ENCODE measurements at places on chromosomes 11 and 22. TPM values are rescaled to one million over a fixed set of nuclear protein-coding genes. Genes with fewer than 3 reads are reported as not detected.

- DNase-seq, result no peak
These were observed 75.4 kb downstream of the MAML2 start for GRCh38 chr11:96267496-96268032.

GRCh38 chr22:24703101-24703500, 71.4 kb downstream of the PIWIL3 start:
- DNase-seq, result no peak

DNA sequence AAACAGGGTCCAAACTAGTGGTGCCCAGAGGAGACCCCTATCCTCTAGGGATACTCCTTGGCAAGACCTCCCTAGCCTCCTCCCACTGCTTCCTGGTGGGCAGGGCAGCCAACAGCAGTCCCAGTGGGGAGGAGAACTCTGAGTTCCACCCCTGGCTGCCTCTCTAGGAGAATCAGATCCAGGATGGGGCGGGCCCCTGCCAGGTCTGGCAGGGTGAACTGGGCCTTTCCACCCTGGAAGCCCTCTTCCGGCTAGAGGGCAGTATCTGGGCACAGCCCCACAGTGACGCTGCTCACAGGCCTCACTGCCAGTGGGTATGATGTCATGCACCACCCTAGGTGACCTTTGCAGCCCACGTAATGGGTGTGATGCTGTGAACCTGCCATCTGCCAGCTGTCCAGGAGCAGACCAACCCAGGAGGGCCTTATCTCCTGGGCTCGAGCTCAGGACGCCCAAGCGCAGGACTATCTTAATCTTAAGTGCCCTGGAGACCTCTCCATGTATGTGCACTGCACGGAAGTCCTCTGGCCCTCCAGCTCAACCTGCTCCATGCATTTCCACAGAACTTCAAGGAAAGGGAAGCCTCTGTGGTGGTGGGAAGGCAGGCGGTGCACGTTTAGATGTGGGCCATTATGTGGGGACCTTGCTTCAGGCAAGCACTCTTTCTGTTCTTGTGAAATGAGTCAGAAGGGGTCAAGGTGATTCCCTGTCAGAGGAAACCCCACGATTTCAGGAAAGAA, 31.8 kb upstream of the FCHSD2 start:
- DNase-seq, result no peak

DNA sequence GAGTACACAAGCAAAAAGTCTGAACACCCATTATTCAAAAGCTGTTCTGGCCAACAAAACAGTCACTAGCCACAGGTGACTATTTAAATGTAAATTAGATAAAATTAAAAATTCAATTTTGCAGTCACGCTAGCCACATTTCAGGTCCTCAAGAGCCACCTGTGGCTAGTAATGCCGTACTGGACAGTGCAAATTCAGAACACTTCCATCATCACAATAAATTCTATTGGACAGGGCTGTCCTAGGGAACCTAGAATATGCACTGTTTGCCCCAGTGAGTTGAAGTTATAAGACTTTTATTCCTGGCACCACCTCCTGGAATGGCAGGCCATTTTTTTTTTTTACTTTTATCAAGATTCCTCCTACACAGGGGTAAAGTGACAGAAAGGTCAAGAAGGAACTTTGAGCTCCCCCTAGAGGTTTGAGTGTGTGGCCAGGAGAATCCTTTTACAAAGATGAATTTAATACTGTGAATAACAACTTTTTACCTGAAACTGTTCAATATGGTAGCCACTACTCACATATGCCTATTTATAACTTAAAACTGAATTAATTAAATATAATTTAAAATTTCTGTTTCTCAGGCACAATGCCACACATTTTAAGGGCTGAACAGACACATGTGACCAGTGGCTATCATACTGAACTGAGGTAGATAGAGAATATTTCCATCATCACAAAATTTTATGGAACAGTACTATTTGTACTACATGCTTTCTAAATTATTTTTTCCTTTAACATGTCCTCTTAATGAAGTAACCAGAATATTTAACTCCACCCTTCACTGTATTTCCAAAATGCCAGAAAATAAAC, 6.5 kb downstream of the MSANTD2 start:
- no peak for DNase-seq

GRCh38 chr11:134999590-134999989, 587.5 kb upstream of the B3GAT1 start:
- no peak for DNase-seq

- no peak for DNase-seq
These were observed 63.8 kb upstream of the APOA1 start for GRCh38 chr11:116901211-116901610.

DNA sequence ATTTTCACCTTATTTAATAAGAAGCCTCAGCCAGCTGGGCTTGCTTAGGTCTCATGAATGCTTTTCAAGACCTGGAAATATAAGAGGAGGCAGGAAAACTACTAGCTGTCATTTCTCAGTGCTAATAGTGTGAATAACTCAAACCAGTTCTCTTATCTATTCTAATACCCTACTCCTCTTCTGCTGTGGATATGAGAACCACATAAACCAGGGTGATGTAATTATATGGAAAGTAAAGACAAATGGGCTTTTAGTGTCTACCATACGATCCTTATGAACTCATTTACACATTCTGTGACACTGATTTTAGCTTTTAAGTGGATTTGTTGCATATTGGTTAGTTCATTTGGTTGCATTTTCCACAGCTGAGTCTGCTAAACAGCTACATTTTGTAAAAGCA, 8.6 kb downstream of the PDGFD start:
- DNase-seq, result no peak

- DNase-seq, result no peak
These were observed 189.3 kb upstream of the MTMR2 start for GRCh38 chr11:96113193-96113681.

DNA sequence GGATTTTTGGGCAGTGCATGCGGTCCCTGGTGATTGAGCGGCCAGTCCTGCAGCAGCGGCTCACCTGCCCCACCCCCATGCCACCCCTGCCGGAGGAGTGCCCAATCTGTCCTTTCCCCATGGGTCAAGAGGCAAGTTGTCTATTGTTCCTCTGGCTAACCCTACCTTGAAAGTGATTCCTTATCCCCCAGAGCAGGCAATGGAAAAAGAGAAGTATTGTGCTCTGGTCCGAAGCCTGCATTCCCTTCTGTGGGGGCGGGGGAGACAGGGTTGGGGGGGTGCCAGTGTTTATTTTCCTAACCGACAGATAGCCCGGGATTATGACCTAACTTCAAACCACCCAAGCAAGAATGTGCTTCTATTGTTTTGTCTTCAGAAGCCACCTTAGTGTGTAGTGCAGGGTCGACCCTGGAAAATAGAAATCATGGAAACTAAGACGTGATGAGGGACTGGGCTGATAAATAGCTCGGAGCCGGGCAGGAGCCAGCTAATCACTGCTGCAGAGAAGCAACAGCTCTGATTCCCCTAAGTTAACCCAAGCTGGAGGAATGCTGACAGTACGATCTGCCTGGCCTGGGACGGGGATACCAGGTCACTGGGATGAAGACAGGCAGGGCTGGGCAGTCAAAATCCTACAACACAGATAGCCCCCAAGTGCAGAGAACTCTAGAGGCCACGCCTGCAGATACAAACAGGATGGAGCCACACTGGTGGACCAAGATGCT, 38.7 kb upstream of the ATXN10 start:
- no peak for DNase-seq

DNA sequence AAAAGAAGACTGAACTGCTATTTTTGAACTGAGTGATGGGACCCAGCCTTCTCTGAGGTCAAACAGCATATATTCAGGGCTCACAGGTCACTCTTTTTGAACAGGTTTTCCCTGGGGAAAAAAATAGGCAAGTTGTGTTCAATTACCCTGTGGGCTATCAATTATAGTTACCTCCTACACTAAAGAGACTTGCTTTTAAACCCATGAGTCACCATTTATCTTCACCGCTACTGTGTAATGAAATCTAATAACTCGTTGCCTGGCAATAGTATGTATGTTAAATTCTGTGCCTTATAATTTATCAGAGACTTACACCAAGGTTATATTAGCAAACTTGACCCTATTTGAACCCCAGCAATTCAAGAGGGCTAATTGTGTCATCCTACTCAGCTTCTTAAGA, 98.5 kb downstream of the CYP2R1 start:
- DNase-seq, result no peak

- no peak for DNase-seq
These were observed 1.5 kb upstream of the TOLLIP start for GRCh38 chr11:1310772-1311468.

GRCh38 chr11:61869708-61870451, 21.5 kb downstream of the FADS3 start:
- peak; percentile 72 for DNase-seq

- DNase-seq, result no peak
These were observed 379 bp upstream of the BRMS1 start for GRCh38 chr11:66345316-66345649.

GRCh38 chr11:16987205-16987568, 27.0 kb downstream of the PLEKHA7 start:
- DNase-seq, result no peak

- DNase-seq, result no peak
These were observed 2.3 kb downstream of the RASL10A start for GRCh38 chr22:29313126-29313575.

DNA sequence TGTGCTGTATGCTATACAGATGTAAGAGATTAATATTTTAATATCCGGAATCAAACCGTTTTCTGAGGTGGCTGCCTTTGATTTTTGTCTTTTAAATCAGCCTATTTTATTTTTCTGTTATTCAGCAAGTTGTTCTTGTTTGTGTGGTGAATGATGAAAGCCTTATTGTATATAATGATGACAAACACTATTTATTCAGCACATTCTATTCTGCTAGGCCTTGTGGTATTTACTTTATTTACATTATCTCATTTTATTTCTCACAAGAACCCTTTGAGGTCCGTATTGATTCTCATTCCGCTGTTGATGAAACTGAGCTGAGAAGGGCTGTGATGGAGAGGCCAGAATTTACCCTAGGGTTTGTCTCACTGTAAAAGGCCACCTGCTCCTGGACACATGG, 40.5 kb downstream of the KREMEN1 start:
- DNase-seq, result no peak

DNA sequence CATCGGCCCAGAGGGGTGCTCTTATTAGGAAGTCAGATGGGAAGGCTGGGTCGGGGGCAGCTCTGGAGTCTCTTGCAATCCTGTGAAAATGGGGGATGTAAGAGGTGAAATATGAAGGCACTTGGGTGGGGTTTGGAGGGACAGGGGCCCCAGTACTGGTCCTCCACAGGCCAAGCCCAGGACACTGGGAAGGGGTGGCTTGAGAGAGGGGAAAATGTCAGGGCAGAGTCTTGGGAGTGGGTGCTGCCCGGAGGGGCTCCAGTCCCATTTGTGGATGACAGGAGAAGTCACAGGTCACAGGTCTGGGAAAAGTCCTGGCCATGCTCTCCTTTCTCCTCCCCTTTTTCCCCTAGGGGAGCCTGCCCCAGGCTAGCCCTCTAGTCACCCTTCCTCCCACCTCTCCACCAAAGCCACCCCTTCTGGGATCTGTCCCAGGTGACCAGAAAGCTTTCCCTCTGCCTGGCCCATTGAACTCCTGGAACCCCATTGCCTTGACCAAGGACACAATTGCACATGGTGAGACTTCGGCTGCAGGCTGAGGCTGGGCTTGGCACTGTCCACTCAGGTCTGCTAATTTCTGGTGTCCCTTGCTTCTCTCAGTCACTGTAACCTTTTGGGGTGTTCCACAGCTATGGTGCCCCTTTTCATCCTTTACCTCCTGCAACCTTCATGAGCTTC, 1465.0 kb downstream of the TBC1D22A start:
- no peak for DNase-seq

DNA sequence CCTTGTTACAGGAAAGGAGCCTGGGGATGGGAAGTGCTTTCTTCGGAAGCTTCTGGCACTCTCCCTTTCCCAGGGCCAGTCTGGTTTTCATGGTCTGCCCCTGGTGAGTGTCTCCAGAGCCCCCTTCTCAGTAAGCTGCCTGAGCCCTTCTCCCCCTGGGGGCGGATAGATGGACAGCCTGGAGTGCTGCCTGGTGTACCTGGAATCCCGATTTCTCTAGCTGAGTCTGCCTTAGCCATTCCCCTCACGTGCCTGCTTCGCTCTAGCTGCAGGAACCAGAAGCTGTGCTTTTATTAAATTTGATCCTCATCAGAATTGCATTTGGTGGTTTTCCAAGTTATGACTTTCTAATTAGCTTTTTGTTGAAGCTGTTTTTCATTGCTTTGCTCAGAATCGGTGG, 152.9 kb upstream of the NAV2 start:
- no peak for DNase-seq

GRCh38 chr11:11764423-11764803, 77.4 kb upstream of the USP47 start:
- no peak for DNase-seq

DNA sequence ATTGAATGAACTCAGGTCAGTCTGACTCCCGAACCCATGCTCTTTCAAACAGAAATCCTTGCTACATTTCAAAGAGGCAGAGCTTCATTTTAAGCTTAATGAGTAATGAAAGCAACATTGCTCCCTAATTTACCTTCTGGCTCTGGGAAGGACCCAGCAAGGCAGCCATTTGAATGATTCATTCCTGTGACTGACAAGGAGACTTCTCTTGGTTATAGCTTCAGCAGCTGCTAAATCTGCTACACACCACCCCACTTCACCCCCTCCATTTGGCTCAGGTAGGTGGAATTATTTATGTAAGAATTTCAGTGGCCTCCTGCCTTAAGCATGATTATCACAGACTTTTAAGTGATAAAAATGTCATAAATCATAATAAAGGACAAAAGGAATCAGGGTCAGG, 117.7 kb downstream of the KCNC1 start:
- no peak for DNase-seq

DNA sequence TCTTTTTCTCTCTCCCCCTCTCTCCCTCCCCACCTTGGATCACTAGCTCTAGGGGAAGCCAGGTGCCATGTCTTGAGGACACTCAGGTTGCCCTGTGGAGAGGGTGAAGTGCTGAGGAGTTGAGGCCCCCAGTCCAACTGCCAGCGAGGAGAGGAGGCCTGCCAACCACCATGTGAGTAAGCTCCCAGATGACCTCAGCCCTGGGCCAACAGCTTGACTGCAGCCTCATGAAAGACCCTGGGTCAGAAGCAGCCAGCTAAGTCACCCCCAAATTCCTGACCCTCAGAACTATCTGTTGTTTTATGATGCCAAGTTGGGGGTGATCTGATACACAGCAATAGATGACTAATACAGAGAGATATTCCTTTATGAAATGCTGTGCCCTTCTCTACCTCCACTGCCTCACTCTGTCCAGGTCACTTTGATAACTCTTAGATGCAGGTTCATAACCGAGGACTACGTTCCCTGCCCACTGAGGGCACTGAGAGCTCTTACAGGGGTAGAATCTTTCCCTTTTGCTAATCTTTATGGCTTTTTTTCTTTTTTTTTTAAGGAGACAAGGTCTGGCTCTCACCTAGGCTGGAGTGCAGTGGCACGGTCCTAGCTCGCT, 8.0 kb downstream of the ARFGAP3 start:
- no peak for DNase-seq

GRCh38 chr22:48433647-48434046, 1394.0 kb downstream of the BRD1 start:
- no peak for DNase-seq

GRCh38 chr11:20912065-20912821, 242.9 kb downstream of the NELL1 start:
- DNase-seq, result no peak

Gene CFL1
- total RNA-seq, result 184 TPM

Gene PKDREJ
- total RNA-seq, result 0.05 TPM

Gene BATF2
- 1.2 TPM for total RNA-seq

Gene B4GALNT4
- total RNA-seq, result 0.42 TPM

Gene CLTCL1
- 4.8 TPM for total RNA-seq

Gene ESAM
- total RNA-seq, result 9.8 TPM

Gene LRP4
- total RNA-seq, result 3.1 TPM

Gene PKP3
- total RNA-seq, result 0.37 TPM

Gene C11orf42
- total RNA-seq, result not detected

Gene TYR
- total RNA-seq, result not detected

Gene CLCF1
- total RNA-seq, result 0.23 TPM

Gene PEX26
- total RNA-seq, result 13.3 TPM

Gene OPCML
- total RNA-seq, result not detected

Gene EFEMP2
- total RNA-seq, result 5.0 TPM

Gene RTN4RL2
- total RNA-seq, result 0.89 TPM
